GM03348 (cell line): ENCODE measurements at places on chromosomes 1 and 21.

- DNase-seq: no peak
These were observed 1125.3 kb upstream of the ADGRL2 start for GRCh38 chr1:80675454-80675853.

DNA sequence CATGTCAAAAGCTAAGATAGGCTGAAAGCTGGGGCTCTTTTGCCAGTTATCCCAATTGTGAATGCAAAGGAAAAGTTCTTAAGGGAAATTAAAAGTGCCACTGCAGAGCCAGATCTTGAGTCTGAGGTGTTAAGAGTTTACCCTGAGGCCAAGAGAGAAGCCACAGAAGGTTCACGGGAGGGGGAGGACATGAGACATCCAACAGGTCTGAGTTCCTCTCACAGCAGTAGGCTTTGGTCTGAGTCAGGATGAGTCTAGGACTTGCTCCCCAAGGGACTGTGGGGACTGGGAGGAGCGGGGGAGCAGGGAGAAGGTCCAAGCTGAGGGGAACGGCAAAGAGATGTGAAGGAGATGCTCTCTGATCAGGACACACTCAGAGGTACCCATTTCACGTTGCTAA lies 411.2 kb upstream of the CAMK1G start:
- DNase-seq: no peak

GRCh38 chr1:2291577-2291976 lies 63.5 kb downstream of the SKI start:
- no peak for DNase-seq

GRCh38 chr1:171221665-171222591 lies 26.4 kb upstream of the FMO1 start:
- DNase-seq: no peak

DNA sequence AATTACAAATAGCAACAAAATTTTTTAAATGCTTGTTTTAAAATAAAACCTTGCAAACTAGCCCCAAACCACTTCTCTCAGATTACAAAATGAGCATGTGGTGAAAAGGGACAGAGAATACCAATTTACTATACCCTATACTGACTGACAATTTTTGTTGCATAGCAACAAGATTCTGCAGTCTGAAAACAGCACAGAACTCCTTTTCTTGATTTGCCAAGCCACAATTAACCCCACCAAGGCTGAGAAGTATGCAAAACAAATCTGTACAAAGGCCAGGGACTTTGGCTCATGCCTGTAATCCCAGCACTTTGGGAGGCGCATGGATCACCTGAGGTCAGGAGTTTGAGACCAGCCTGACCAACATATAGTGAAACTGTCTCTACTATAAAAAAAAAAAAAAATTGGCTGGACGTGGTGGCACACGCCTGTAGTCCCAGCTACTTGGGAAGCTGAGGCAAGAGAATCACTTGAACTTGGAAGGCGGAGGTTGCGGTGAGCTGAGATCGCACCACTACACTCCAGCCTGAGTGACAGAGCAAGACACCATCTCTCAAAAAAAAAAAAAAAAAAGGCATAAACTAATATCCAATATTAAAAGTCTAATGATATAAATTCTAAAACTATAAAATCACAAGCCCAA lies 21.8 kb downstream of the ENAH start:
- no peak for DNase-seq

DNA sequence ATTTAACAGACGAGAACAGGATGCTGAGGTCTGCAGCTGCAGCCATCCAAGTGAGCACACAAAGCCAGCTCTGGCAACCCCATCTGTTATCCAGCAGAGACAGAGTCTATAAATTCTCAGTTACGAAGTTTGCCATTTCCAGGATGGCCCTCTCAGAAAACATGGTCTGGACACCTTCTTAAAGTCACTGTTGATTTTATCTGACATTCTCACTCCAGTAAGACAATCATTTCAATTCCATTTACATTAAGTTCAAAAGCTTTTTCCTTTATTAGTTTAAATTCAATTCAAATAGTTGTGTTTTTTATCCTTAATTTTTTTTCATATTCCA lies 125.5 kb downstream of the DMRTB1 start:
- no peak for DNase-seq

DNA sequence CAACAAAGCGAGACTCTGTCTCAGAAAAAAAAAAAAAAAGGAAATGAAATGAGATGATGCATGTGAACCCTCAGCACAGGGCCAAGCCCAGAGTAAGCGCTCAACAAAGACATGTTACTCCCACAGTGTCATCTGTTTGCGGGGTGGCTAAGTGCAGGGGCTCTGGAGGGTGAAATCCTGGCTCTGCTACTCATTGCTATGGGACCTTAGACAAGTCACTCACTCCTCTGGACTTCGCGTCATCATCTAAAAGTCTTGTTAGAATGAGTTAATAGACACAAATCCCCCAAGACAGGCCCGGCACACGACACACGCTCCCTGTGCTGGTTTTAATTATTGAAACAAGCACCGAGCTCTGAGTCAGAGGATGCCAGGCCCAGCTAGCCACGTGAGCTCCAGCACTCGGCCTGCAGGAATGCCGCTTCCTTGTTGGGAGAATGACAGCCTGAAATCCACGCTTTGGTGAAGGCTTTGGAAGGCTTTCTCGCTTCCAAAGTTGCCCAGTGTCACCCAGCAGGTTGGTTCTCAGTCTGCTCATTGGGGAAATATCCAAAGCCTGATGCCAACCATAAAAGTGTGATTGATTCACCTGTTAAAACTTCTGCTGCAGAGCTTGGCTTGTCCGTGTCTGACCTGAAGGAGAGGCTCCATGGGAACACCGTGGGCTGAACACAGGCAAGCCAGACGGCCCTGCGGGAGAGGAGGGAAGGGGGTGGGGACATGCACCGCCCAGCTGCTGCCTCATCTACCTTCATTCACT lies 36.7 kb upstream of the TARDBP start:
- DNase-seq: peak; percentile 94

- no peak for DNase-seq
These were observed 330.1 kb upstream of the PBX1 start for GRCh38 chr1:164228928-164229327.

- no peak for DNase-seq
These were observed 291.2 kb downstream of the PTPRC start for GRCh38 chr1:198929961-198930599.

DNA sequence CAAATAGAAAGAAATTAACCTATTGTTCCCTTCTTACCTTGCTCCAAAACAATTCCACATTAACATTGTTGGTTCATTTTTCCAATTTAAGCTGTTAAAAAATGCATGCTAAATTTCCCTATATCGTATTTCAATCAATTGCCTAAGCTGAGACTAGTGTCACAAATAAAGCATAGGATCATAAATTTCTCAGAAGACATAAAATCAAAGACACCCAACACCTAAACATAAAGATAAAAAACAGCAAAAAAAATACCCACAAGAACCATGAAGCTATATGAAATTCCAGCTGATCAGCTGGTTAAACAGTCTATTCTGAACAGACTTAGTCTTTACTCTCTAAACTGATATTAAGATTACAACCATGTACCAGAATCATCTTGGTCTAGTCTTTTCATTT lies 32.3 kb downstream of the ACBD6 start:
- no peak for DNase-seq

GRCh38 chr21:41707231-41707959 lies 59.5 kb downstream of the RIPK4 start:
- DNase-seq: no peak

GRCh38 chr1:11341901-11342552 lies 69.0 kb downstream of the UBIAD1 start:
- no peak for DNase-seq

DNA sequence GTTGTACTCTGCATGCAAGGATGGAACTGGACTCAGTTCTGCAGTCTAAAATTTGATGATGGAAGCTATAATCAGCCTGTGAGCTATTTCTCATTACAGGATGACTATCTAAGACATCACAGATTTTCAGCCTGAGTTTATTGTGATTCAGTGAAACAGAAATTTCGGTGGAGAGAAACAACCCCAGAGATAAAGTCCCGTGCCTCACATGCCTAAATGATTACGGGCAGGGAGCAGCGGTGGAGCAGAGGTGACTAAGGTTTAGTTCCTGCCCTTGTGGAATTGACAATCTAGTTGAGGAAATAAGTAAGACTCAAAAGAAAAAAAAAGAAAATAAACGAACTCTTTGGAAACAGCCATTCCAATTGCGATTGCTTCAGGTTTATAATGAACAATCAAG lies 96.9 kb downstream of the GRIK3 start:
- no peak for DNase-seq

DNA sequence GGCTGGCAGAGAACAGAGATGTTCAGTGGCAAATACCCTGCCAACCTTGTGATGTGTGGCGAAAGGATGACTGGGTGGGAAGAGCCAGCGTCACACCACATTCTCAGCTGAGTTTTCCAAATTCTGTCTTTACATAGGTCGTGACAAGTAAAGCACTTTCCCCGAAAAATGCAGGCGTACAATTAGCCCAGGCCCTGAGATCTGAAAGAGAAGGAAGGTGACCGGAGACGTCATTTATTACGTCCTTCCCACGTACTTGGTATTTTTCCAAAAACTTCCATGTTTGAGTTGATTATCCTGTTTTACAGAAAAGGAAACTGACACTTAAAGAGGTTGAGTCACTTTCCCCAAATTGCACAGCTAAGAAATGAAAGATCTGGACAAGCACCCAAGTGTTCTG lies 413.3 kb downstream of the PRDM2 start:
- DNase-seq: no peak

GRCh38 chr1:15064217-15064929 lies 89.2 kb upstream of the TMEM51 start:
- no peak for DNase-seq

GRCh38 chr1:9603307-9603706 lies 14.6 kb downstream of the TMEM201 start:
- DNase-seq: no peak

GRCh38 chr1:55154616-55155015 lies 60.5 kb downstream of the USP24 start:
- DNase-seq: no peak

DNA sequence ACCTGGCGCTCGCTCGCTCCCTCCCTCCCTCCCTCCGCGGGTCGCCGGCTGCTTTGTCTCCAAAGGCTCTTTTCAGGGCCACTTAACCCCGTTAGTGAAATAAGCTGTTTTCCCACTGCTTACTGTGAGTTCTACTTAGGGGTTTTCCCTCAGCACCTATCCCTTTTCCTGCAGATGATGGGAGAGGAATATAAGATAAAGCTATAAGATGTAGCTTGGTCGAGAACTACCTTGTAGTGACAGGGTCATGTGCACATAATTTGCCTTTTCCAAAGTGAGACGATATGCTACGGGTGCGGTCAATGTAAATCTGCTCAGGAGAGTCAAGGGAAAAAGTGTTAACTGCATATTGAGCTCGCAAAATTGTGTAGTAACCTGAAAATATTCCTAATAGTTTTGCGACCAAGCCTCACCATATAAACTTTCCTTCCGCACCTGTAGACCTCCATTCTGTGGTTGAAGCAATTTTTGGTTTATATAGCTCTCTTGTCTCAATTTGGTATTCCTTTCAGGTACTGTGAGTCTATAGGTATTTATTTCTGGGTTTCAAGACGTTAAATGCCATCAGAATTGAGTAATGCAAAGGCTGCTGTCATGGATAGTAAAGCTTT lies 55.8 kb upstream of the BOLA1 start:
- DNase-seq: no peak

GRCh38 chr1:94071976-94072375 lies 49.0 kb downstream of the ABCA4 start:
- DNase-seq: no peak

- DNase-seq: no peak
These were observed 24.9 kb downstream of the MAP3K7CL start for GRCh38 chr21:29155118-29155932.

- DNase-seq: no peak
These were observed 71.0 kb upstream of the NFASC start for GRCh38 chr1:204799630-204800029.

DNA sequence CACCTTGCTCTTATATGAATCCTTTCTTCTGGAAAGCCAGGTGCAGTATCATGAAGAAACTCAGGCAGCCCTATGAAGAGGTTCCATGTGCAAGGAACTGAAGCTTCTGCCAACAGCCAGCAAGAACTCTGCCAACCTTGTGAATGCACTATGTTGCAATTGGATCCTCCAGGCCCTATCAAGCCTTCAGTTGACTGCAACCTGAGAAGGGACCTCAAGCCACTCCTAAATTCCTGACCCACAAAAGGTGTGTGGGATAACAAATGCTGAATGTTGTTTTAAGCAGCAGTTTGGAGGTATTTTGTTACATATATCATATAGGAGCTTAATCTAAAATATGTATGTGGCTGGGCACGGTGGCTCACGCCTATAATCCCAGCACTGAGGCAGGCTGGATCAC lies 84.0 kb downstream of the RERE start:
- no peak for DNase-seq

GRCh38 chr1:79955966-79956365 lies 949.4 kb upstream of the ADGRL4 start:
- DNase-seq: no peak

DNA sequence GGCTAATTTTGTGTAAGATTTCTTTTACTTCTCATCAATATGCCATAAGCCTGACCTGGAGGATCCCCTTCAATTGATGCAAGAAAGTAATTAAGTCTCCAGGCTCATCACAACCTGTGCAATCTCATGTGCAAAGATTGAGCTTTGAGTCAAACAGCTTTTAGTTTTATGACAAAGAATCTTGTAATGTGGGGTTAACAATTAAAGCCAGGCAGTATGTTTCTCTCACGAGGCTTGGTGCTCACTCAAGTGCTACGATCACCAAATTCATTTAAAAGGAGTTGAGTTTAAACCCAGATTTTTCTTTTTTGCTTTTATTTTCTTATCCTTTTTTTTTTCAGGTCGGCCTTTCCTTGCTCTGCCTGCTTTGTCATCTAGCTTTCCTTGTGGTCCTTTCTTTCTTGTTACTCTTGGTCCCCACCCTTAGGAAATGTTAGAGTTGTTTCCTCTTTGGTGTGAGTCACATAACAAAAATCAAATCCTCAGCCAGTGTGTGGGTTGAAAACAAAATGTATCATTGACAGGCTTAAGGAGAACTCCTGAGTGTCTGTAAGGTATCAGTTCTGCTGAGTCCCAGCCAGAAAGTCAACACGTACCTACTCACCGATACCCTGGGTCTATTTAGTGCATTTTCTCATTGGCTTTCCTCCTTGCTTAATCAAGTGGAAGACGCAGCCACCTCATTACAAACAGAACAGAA lies 1037.2 kb downstream of the ADGRL2 start:
- peak; percentile 3 for DNase-seq
